CD8-positive, alpha-beta memory T cell (primary cell): ENCODE measurements at places on chromosomes 2 and 18. TPM values are rescaled to one million over a fixed set of nuclear protein-coding genes. Genes with fewer than 3 reads are reported as not detected.

PMAIP1 gene
- total RNA-seq: 83.6 TPM

CEBPZOS gene
- total RNA-seq: 33.7 TPM

MLPH gene
- not detected for total RNA-seq

NT5C1B gene
- total RNA-seq: not detected

KLHL30 gene
- total RNA-seq: not detected

CRYGD gene
- not detected for total RNA-seq

ABHD1 gene
- 0.33 TPM for total RNA-seq

FSIP2 gene
- not detected for total RNA-seq

SCN7A gene
- not detected for total RNA-seq

SLC4A3 gene
- total RNA-seq: not detected

CLHC1 gene
- total RNA-seq: 8.4 TPM

TBR1 gene
- total RNA-seq: not detected

CXXC1 gene
- 115 TPM for total RNA-seq

NETO1 gene
- not detected for total RNA-seq

COL6A3 gene
- 7.0 TPM for total RNA-seq

CXCR2 gene
- not detected for total RNA-seq

SLC8A1 gene
- total RNA-seq: 0.22 TPM

DNAH7 gene
- not detected for total RNA-seq

CABYR gene
- total RNA-seq: 1.7 TPM

REG1B gene
- total RNA-seq: not detected

ACP1 gene
- total RNA-seq: 152 TPM

GCC2 gene
- total RNA-seq: 40.9 TPM

ZNF516 gene
- total RNA-seq: 1.3 TPM

DSC1 gene
- 0.11 TPM for total RNA-seq

DUSP19 gene
- 3.5 TPM for total RNA-seq

PLEKHH2 gene
- total RNA-seq: 0.48 TPM

GDF7 gene
- total RNA-seq: not detected

OTOF gene
- 1.7 TPM for total RNA-seq

NAT8 gene
- total RNA-seq: not detected

DYSF gene
- total RNA-seq: 3.6 TPM

CHST9 gene
- total RNA-seq: not detected

ZNF2 gene
- total RNA-seq: 5.3 TPM

KCNG2 gene
- not detected for total RNA-seq

POTEC gene
- total RNA-seq: not detected

EMILIN1 gene
- 0.79 TPM for total RNA-seq

ITGAV gene
- 8.7 TPM for total RNA-seq

NDC80 gene
- total RNA-seq: 41.6 TPM

ABCB11 gene
- total RNA-seq: not detected

CHRNA1 gene
- total RNA-seq: not detected

ANO7 gene
- total RNA-seq: 0.83 TPM

FOXD4L1 gene
- total RNA-seq: 0.15 TPM

PROC gene
- not detected for total RNA-seq

GALR1 gene
- not detected for total RNA-seq
